ENCODE measurements at places on chromosomes 7 and 10.

GRCh38 chr10:44981172-44982113 lies 2.8 kb upstream of the DEPP1 start:
- DNase-seq = no peak

DNA sequence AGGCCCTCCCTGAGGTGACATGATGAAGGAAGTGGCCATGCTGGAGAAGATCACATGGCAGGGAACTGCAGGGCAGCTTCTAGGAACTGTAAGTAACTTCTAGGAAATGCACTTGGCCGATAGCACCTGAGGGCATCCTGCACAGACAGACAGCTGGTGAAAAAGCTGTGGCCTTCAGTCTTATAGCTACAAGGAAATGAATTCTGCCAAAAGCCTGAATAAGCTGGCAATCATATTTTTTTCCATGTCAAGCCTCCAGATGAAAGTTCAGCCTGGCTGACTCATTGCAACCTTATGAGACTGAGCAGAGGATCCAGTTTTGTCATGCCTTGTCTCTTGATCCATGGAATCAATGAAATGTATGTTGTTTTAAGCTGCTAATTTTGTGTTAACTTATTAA lies 91.1 kb upstream of the CACNA2D1 start:
- no peak for DNase-seq

DNA sequence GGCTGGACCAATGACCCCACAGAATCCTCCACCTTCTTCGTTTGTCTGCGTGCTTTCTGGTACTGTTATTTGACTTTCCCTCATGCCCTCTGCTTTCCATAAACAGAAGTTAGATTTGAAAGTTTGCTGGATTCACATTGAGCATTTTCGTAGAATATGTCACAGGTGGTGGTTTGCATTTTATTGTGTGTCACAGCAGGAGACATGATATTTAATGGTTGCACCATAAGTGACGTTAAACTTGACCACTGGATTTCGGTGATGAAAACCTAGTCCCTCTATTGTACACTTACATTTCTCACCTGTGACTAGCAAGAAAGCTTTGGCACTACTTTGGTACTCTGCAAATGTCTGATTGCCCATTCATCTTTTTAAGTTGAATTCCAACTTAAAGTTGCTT lies 15.2 kb upstream of the MKX start:
- no peak for DNase-seq

- no peak for DNase-seq
These were observed 97.0 kb downstream of the TPK1 start for GRCh38 chr7:144738708-144739314.

- no peak for DNase-seq
These were observed 266.6 kb downstream of the ELFN1 start for GRCh38 chr7:1936531-1937251.
